ENCODE measurements at places on chromosomes 6 and 20.

- no peak for DNase-seq
Measured at GRCh38 chr20:49691818-49692568, 21.7 kb downstream of the B4GALT5 start.

GRCh38 chr6:89941763-89942497 is 47.7 kb downstream of the GJA10 start:
- no peak for DNase-seq

GRCh38 chr6:39362487-39362865 is 40.0 kb upstream of the KCNK16 start:
- peak; percentile 30 for DNase-seq

DNA sequence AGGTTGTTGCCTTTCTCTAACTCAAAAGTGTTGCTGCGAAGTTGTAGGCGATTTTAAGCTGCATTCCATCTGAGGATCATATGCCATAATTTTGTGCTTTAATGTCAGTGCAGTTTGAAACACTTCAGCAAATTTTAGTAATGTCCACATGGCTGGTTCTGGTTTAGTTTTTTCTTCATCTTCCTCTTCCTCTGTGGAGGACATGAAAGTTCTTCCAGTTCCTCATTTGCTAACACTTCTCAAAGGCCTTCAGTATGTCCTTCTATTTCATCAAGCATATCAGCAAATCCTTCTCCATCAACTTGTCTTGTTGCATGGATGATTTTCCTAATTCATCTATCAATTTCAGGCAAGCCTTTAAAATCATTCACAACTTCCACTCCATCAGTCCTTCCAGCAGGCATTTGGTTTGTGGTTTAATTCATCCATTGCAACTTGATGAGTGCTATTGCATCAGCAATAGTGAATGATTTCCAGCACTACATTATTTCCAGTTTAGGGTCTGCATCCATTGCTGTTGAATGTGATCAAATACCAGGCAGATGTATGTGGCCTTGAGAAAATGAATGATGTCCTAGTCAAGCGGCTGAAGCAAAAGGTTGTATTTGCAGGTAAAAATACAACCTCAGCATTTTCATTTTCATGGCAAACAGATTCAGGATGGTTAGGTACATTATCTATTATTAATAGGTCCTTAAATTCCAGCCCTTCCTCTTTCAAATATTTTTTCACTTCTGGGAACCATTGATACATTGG is 20.2 kb downstream of the SHLD1 start:
- DNase-seq, result no peak

DNA sequence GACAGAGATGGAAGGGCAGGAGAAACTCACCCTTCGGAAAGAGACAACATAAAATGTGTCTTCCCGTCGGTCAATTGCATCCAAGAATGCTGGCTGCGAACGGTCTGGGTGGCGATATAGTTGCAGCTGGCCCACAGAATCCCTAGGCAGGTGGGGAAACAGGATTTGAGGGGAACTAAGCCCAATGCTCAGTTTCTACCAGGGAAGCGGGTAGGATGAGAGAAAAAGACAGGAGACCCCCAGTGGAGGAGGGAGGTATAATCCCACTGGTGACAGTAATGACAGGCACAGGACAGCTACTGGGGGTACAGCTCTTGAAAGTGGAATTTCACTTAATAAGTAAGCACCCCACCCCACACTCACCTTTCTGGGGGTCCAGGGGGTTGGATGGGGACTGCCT is 7.5 kb upstream of the TNXB start:
- peak; percentile 38 for DNase-seq

- DNase-seq, result no peak
Measured at GRCh38 chr6:109060571-109060970, 34.1 kb downstream of the SESN1 start.

DNA sequence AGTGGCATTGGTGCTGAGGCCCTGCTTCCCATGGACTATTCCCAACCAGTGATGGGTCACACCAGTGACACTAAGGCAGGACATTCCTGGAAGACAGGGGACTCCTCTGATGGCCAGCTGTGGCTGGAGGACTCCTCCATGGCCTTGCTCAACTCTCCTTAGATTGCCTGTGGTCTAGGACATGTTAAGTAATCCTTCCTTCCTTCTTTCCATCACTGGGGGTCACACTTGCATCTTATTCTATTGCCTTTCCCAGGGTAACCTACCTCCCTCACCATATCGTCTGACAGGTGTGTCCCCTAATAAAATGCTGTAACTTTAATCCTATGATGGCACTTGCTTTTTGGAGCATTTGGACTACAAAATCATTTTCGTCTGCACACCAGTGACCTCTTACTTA is 24.5 kb upstream of the HLA-A start:
- peak; percentile 20 for DNase-seq

DNA sequence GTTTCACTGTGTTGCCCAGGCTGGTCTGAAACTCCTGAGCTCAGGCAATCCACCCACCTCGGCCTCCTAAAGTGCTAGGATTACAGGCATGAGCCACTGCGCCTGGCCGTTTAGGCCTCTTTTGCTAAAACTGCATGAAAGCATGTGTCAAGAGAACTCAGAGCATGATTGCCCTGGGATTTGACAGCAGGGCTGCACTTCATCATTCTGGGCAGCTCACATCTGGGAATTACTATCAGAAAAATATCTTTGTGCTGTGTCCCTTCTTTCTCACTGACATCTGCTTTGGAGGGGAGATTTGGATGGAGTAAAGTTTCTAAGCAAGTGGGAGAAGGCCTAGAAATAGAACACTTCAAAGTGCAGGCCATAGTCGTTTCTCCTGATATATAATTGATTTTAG is 59.6 kb upstream of the EIF2S2 start:
- DNase-seq, result no peak

GRCh38 chr6:72938104-72938503 is 287.2 kb downstream of the KHDC1L start:
- DNase-seq, result no peak

DNA sequence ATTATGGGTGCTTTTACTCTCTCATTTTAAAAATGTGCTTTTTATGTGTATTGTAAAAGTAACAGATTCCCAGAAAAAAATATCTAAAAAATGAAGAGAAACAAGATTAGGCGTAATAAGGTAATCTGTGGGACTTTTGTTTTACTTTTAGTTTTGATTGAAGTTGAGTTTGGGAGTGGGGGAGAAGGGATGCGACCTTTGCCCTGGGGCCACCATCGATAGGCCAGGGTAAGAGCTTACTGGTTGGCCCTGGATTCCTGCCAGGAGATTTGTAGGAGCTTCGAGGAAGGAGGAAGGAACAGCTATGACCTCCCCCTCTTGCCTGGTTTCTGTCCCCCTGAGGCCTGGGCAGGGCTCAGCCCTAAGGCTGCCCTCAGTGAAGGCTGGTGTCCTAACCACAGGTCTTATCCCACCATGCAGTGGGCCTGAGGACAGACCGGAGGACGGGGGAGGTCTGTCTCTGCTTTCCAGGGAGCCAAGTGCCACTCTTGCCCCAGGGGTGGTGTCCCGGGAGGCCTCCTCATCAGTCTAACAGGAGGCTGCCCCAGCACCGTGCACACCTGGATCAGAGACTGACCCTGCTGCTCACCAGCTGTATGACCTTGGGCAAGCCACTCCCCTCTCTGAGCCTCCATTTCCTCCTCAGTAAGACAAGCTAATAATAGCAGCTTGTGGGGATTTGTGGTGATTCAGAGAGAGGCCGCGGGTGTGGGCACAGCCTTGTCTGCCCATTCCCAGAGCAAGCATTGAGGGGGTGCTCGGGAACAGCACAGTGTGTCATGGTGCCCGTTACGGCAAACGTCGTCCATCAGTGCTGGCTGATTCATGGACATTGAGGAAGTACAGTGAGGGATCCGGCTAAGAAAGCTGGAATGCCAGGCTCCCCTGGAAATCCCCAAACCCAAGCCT is 21.2 kb downstream of the TGM2 start:
- DNase-seq, result peak; percentile 99

- no peak for DNase-seq
Measured at GRCh38 chr6:3402310-3403237, 54.3 kb downstream of the SLC22A23 start.

DNA sequence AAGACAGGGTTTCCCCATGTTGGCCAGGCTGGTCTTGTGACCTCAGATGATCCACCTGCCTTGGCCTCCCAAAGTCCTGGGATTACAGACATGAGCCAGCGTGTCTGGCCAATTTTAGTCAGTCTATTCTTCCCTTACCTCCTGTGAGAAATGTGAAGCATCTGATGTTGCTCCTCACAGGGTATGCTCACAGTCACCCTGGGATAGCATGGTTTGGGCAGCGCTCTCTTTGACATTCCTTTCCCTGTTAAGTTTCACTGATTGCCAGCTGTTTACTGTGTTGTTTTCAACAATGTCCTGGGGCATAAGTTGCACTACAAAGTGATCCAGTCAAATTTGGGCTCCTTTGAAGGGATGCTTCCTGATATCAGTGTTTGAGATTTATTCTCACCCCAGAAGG is 13.1 kb downstream of the CDC5L start:
- DNase-seq, result no peak

DNA sequence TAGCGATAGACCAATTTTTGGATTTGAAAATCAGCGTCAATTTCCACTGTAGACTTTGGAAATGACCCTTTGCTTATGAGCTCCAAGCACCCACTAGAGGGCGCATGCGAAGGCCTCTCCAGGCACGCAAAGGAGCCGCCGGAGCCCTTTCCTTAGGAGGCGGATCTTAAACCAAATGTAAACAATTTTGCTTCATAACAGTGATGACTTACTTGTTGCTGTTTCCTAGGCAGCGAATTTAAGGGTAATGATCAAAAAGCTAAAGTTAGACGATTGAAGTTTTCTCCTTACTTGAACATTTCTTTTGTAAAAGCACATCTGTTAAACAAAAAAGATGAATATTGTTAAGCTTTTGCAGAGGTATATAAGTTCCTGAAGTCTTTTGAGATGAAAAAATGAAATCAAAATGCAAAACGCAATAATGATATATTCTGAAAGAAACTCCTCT is 29.2 kb upstream of the EXOC2 start:
- DNase-seq, result peak; percentile 88

GRCh38 chr6:110654096-110654820 is 161.0 kb downstream of the CDK19 start:
- DNase-seq, result peak; percentile 46

- no peak for DNase-seq
Measured at GRCh38 chr6:111480988-111481822, 1.8 kb downstream of the REV3L start.

DNA sequence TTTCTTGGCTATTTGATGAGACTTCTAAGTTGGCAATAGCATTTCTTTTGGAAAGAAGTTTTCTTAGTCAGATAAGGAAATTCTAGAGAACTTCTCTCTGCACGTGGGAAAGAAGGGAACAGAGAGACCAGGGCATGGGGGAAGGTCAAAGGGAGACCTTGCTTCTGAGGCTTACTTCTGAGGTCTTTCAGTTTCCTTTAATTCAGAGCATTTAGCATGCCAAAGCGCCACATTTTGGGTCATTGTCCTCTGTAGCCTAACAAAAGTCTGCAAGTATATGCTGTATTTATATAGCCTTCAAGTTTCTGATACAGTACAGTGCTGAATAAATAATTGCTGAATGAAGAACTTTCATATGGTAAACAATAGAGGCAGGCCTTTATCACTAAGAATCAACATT is 95.6 kb downstream of the SAMD3 start:
- DNase-seq, result no peak

DNA sequence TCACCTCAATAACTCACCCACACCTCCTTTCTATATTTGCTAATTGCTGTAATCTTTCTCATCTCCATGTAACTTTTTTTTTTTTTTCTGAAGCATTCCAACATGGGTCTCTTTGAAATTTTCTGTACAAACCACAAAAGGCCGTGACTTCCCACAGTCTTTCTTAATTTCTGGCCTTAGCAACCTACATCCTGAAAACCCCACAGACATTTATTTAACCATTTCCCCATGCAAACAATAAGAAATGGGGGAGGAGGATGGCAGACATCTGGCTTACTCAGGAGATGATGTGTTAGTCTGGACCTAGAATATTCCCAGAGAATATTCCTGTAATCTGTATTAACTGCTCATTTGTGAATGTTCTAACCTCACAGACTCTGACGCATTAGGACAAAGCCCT is 57.6 kb downstream of the MEP1A start:
- DNase-seq, result peak; percentile 90

DNA sequence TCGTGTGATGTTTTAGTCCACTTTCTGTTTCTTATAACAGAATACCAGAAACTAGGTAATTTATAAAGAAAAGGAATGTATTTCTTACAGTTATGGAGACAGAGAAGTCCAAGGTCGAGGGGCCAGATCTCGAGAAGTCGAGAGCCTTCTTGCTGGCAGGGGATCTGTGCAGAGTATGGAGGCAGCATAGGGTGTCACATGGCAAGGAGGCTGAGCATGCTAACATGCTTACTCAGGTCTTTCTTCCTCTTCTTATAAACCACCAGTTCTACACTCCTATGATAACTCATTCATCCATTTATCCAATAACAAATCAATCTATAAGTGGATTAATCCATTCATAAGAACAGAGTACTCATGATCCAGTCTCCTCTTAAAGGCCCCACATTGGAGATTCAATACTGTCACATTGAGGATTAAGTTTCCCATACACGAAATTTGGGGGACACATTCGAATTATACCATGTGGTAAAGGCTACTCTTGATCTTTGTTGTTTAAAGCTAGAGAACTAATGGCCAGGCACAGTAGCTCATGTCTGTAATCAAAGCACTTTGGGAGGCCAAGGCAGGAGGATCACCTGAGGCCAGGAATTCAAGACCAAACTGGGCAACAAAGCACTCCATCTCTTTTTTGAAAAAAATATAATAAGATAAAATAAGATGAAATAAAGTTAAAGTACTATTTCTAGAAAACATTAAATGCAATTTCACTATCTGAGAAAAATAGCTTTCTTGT is 2.1 kb downstream of the GOPC start:
- peak; percentile 27 for DNase-seq

GRCh38 chr6:131136021-131136786 is 937 bp downstream of the AKAP7 start:
- peak; percentile 69 for DNase-seq

GRCh38 chr20:47540443-47541354 is 39.0 kb downstream of the NCOA3 start:
- peak; percentile 78 for DNase-seq

DNA sequence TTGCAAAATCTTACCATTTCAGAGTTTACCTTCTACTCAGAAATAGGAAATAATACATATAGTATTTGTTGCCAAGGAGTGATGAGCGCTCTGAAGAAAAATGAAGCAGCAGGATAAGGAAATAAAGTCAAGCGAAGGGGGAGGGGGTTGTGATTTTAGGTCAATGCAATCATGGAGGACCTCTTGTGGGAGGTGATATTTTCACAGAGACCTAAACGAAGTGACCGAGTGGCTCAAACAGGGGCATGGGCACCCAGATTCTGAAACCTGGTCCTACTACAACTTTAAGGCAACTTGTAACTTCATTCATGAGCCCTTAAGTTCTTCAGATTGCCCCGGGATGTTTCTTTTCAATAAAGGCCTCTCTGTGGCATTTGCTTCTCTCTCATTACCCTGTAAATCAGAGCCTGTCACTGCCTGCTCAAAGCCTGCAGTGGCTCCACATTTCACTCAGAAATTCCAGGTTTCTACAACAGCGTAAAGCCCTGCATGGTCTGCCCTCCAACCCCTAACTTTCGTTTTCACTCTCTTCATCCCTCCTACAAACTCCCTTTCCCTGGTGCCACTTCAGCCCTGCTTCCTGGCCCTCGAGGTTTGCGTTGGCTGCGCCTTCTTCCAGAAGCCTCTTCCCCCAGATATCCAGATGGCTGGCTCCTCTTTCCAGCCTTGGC is 162.7 kb downstream of the TBC1D7 start:
- DNase-seq, result peak; percentile 42

- DNase-seq, result no peak
Measured at GRCh38 chr6:161522276-161522675, 248.4 kb upstream of the AGPAT4 start.

- no peak for DNase-seq
Measured at GRCh38 chr6:154554491-154554890, 44.0 kb upstream of the CNKSR3 start.

- peak; percentile 56 for DNase-seq
Measured at GRCh38 chr20:46520976-46521579, 7.7 kb upstream of the ZNF334 start.

Measured in M059J (cell line).